Activated CD4-positive, alpha-beta T cell treated with anti-CD3 and anti-CD28 coated beads, Interleukin-10, Interleukin-2, amounts not matched to agents 100 ng/mL and 50 ng/mL, durations not matched to agents 16 hours and 8 hours (primary cell): ENCODE measurements at places on chromosomes 3 and 15.

DNA sequence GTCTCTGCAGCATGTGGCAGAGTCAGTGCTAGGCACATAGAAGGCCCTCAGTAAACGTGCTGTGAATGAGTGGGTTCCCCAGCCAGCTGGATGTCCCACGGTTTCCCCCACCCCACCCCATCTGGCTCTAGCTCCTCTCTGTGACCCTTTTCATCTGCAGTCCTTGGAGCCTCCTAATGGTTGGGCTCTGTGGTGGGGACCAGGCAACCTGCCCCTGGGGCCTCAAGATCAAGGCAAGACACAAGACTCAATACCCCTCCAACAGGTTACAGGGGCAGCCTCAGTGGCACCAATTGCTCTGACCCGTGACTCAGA is 17.1 kb upstream of the CYP11A1 start:
- no peak for DNase-seq

DNA sequence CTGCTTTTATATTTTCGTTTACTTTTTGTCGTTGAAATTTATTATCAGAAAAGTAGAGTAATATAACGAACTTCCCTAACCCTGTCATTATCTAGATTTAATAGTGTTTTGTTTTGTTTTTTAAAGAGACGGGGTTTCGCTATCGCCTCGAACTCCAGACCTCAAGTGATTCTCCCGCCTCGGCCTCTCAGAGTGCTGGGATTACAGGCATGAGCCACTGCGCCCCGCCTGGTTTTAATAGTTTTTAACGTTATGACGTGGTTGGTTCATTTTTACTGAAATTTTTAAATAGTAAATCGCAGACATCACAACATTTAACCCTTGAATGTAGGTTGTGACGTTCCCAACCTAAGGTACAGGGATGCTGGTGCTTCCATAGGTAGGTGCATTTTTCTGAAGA is 1.0 kb downstream of the NGRN start:
- peak; percentile 46 for DNase-seq

GRCh38 chr3:17643691-17644090 is 98.7 kb downstream of the TBC1D5 start:
- DNase-seq, result no peak

GRCh38 chr3:31213869-31214486 is 318.7 kb upstream of the STT3B start:
- peak; percentile 69 for DNase-seq

DNA sequence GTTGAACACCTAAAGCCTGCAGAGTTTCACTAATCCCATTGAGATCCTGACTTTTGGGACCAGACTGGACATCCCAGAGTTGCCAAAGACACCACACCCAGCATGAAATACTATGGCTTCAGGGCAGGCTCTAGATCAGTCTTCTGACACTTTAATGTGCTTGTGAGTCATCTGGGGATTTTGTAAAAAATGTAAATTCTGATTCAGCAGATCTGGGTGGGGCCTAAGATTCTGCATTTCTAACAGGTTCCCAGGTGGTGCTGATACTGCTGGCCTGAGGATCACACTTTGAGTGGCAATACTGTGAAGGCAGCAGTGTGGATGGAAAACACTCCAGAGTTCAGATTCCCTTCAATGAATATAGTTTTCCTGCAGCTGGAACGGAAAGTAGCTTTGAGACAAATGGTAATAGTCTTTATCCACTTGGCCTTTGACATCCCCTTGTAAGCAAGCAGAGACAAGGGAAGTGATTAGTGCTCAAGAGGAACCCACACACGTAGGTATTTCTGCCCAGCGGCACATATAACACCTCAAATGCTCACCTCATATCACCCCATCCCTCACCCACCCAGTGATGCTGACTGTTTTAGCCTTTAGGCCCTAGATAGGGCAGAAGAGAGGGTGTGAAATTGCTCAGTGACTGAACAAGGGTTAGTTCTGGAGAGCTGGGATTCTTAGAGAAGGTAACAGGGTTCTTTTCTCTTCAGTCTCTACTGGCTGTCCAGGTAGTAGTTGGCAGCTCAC is 51.5 kb upstream of the GSK3B start:
- DNase-seq, result peak; percentile 70

GRCh38 chr3:127750226-127751031 is 71.9 kb downstream of the MGLL start:
- DNase-seq, result peak; percentile 41

GRCh38 chr3:123198372-123198771 is 3.4 kb upstream of the SEC22A start:
- DNase-seq, result no peak
